Stimulated activated CD4-positive, alpha-beta T cell treated with anti-CD3 and anti-CD28 coated beads, Interleukin-1b, Interleukin-23, amount 100 ng/mL, for 24 hours (primary cell): ENCODE measurements at places on chromosomes 11 and 22.

DNA sequence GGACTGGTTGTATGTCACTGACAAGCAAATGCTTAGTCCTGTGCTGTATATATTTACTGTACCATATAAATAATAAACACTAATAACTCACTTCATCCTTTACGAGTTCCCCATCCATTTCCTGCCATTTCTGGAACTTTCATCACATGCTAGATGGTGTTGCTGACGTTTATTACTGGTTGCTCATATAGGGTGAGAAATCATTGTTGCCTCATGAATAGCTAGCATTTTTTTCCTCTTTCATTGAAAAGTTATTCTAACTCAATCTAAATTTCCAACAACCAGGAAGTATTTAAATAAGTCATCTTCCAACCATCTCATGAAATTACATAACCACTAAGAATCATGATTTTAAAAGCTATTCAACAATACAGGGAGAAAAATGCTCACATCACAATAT lies 88.6 kb upstream of the RCN1 start:
- DNase-seq = no peak

GRCh38 chr11:65496304-65497140 lies 2.3 kb upstream of the MALAT1 start:
- DNase-seq = no peak

- no peak for DNase-seq
Observed at GRCh38 chr11:85755285-85755684, 55.7 kb downstream of the SYTL2 start.

GRCh38 chr11:3753110-3753509 lies 44.2 kb downstream of the NUP98 start:
- no peak for DNase-seq

DNA sequence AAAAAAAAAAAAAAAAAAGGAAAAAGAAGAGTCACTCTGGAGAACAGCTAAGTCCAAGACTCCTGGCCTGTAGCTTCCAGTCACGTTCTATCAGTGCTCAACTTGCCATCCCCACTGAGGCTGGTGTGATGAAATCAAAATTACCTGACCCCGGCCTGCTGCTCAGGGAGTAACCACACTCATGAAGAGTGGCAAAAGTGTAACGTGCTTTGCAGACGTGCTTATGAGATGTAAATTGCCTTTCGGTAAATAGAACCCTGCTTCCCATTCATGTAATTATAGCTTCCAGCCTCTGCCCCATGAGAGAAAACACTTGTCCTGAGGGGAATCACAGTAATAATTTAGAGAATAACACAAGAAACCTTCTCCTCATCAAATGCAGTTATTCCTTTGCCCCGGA lies 28.2 kb upstream of the CHKA start:
- no peak for DNase-seq

- no peak for DNase-seq
Observed at GRCh38 chr11:47186076-47186699, at the start of gene PACSIN3. Gene PACSIN3 (minus strand): TSS chr11:47186434. CDS start chr11:47182727, 3,707 bp downstream.

- DNase-seq = no peak
Observed at GRCh38 chr11:28619846-28620540, 511.8 kb downstream of the METTL15 start.

GRCh38 chr22:29331213-29331612 lies 15.7 kb upstream of the RASL10A start:
- no peak for DNase-seq

DNA sequence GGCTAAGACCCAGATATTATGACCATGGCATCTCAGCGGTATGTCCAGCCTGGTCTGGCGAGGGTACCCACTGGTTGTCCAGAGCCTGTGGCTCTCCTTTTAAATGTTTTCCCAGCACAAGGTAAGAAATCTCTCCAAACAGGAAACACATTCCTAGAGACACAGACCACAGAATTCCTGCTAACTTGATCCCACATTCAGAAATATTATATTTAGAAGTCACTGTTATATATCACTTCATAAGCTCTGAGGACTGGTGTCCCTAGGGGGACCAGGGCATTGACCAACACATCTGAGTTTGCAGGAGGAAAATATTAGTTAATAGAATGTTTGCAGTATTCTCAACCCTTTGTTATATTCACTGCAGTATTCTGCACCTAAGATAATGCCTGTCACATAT lies 23.1 kb downstream of the TMPRSS13 start:
- DNase-seq = no peak

DNA sequence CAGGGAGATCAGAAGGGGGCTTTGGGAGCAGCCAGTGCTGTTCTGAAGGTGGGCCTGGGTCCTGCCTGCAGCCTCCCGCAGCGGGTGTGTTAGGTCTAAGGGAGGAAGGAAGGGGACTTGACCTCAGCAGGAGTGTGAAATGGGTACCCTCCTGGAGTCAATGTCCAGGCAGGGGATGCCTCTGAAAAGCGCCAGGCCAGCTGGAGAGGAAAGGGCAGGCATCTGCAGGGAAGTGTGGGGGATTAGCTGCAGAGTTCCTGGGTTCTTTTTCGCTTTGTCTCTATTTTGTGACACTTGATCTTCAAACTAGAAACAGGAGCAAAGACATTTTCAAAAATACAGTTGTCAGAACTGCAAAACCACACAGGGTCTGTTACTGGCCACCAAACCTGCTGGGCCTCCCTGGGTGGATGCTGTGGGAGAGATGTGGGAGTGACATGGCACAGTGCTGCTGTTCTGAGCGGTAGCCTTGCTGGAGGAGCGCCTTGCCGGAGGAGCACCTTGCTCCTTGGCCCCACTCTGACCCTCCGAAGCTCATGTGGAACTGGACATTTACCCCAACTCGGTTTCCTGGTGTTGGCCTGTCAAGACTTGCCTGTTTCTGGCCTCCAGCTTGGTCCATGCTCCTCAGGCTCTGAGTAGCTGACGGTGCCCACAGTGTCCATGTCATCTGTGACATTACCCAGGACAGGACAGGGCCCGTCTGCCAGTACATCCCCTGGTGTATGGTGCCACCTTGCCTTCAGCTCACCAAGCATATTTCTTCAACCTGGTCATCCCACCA lies 25.9 kb downstream of the MED15 start:
- DNase-seq = no peak

- no peak for DNase-seq
Observed at GRCh38 chr11:128837627-128838026, 29.5 kb downstream of the KCNJ1 start.

DNA sequence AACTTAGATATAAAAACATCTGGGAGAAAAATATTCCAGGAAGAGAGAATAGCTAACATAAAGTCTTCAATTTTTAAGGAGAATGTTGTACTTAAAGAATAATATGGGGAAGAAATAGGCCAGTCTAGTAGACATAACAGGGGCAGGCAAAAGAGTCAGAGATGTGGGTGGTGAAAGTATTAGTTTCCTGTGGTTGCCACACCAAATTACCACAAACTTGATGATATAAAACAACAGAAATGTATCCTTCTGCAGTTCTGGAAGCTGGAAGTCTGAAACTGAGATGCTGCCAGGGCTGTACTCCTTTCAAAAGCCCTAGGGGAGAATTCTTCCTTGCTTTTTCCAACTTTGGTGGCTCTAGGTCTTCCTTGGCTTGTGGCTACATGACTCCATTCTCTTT lies 1309.7 kb downstream of the LRRC4C start:
- no peak for DNase-seq

GRCh38 chr11:60870733-60871377 lies 3.5 kb downstream of the ZP1 start:
- DNase-seq = no peak

- no peak for DNase-seq
Observed at GRCh38 chr22:49228431-49229037, 599.1 kb downstream of the BRD1 start.

- DNase-seq = peak; percentile 35
Observed at GRCh38 chr11:66264914-66265313, 3.5 kb upstream of the RAB1B start.

- DNase-seq = no peak
Observed at GRCh38 chr11:66325263-66325671, 8.4 kb upstream of the CD248 start.

DNA sequence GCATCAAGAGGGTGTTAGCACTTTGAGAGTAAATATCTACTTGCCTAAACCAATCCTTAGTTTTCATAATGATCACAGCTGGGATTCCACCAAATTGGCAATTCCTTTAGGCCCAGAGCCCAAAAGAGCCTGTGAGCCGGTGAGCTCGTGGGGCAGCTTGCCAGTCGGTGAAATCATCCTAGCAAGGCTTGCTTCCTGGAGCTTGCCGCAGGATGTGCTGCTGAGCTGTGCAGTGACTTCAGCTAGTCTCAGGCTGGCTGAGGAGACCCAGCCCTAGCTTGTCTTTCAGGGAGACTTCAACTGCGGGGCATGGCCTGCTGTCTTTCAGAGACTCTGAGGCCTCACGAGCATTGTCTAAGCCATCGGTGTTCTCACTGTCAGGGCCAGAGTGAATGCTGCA lies 73.6 kb upstream of the SUSD2 start:
- DNase-seq = no peak

DNA sequence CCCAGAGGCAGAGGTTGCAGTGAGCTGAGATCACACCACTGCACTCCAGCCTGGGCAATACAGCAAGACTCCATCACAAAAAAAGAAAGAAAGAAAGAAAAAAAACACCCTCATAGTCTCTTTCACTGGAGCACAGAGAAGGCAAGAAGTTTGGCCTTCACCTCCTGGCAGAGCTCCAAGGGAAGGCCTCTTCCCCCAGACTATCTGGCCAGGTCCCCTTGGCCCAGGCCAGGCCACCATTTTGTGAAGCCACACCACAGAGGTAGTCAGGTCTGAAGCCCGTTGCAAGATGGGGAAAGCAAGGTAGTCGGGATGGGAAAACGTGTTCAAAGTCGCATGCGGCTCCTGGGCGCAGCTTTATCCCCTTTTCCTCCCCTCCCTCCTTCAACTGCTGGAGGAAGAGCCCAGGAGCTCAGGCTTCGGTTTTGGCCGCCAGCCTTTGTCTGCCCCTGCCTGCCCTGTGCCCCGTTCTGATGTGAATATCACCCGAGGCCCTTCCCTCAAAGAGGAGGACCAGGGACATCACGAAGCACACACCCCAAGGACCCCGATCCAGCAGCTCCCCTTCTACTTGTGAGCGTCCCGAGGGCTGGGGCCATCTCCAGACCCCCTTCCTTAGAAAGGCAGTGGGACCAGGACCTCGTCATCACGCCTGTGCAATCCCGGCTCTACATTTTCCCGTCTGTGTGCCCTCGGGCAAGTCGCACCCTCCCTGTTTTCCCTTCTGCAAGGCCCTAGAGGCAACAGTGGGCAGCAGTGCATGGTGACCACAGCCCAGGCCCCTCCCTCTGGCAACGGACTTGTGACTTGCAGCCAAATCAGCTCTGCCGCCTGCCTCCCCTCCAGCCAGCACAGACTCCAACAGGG lies 17.7 kb downstream of the CABP7 start:
- DNase-seq = no peak

- no peak for DNase-seq
Observed at GRCh38 chr22:42111798-42112197, 18.8 kb downstream of the CYP2D6 start.

GRCh38 chr22:45424241-45424731 lies 10.8 kb downstream of the RIBC2 start:
- no peak for DNase-seq

DNA sequence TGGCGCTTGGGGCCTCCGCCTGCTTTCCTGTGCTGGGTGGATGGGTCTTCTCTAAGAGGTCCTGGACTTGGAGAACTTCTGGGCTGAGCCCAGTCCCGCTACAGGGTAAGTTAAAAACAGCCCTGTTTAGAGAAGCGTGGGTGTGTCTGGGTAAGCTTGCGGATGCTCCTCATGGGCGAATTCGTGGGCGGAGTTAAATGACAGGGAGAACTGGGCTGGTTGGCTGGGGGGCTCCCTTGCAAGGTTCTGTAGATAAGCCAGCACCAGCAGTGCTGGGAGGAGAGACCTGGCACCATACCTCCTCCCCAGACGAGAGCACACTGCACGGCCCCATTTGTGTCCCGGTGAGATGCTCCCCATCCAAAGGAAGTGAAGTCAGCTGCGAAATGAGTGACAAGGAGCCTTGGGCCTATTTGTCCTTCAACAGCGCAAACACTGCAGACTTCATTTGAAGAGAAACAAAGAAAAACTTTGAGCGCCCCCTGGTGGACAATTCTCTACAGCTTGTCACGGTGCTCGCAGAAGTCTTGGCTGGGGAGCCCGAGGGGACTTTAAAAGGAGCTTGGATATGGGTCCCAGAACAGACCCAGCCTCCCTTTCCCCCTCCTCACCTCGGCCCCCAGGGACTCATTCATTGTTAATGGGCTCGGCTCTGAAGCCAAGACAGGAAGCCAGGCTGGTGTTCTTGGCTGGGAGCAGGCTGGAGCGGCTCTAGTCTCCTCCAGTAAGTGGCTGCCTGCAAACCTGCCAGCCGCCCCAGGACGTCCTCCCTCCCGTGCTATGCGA lies 39.5 kb downstream of the TP53I11 start:
- peak; percentile 97 for DNase-seq

DNA sequence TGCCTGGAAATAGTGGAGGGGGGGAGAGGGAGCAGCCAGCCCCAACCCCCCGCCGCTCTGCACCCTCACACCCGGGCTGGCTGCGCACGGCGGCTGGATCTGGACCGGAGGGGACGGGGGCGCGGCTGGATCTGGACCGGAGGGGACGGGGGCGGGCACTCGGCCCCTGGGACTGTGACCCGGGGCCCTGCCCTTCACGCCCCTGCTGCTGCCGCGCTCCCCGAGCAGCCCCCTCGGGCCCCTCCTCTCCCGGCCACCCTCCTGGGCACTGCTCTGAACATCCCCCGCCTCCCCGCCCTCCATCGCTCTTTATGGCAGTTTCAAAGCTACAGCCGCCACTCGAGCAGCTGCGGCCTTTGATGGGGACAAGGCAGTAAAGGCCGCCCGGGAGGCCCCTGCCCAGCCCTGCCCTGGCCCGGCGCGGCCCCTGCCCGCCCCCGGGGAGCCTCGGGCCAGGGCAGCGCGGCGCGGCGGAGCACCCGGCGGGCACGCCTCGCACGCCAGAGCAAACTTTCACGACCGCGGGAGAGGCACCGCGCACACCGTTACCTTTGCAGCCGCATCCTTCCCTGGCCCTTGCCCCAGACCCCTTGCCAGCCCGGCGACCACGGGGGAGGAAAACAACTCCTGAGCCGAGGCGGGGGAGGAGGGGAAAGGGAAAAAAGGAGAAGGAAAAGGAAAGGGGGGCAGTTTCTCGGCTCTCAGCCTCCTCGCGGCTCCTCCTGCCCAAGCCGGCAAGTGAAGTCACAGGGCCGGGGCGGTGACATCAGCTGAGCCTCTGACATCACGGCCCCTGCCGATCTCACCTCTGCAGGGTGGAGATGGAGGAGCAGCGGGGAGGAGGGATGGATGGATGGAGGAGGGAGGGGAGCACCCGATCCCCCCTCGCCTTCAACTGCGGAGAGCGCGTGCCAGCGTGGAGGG lies 13.1 kb upstream of the TCF20 start:
- DNase-seq = peak; percentile 30

DNA sequence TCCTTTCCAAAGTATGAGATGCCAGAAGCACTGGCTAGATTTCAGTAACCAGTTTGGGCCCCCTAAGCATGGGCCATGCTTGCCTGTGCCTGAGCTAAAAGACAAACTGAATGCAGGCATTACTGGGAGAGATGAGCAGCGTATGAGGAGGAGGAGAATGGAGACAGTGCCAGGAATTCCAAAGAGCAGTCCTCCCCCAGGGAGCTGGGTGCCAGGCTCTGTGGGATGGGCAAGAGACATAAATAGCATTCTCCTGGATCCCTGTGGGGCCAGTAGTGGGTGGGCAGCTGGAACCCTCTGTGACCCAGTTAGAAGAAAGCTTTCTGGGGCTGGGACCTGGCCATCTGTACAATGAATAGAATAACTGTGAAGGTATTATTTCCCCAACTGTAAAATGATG lies 235.6 kb downstream of the KCNA4 start:
- no peak for DNase-seq
